ENCODE measurements at places on chromosomes 5 and 9.

DNA sequence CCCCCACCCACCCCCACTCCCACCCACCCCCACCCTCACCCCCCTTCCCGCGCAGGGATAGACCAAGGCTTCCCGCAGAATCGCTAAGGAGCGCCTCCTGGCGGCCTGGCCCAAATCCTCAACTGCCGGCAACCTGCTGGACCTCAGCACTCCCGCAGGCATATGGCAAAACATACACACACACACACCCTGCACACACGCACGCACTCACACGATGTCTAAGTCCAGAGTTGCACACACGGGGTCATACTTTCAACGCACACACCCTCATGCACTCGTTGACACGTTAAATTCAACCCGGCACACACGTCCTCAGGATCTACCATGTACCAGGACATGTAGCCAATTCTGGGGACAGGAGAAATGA, 1.7 kb downstream of the CPLX2 start:
- DNase-seq = no peak

- no peak for DNase-seq
Measured at GRCh38 chr9:2765250-2765880, 48.1 kb downstream of the KCNV2 start.

GRCh38 chr5:42467981-42468524, 44.8 kb downstream of the GHR start:
- no peak for DNase-seq

DNA sequence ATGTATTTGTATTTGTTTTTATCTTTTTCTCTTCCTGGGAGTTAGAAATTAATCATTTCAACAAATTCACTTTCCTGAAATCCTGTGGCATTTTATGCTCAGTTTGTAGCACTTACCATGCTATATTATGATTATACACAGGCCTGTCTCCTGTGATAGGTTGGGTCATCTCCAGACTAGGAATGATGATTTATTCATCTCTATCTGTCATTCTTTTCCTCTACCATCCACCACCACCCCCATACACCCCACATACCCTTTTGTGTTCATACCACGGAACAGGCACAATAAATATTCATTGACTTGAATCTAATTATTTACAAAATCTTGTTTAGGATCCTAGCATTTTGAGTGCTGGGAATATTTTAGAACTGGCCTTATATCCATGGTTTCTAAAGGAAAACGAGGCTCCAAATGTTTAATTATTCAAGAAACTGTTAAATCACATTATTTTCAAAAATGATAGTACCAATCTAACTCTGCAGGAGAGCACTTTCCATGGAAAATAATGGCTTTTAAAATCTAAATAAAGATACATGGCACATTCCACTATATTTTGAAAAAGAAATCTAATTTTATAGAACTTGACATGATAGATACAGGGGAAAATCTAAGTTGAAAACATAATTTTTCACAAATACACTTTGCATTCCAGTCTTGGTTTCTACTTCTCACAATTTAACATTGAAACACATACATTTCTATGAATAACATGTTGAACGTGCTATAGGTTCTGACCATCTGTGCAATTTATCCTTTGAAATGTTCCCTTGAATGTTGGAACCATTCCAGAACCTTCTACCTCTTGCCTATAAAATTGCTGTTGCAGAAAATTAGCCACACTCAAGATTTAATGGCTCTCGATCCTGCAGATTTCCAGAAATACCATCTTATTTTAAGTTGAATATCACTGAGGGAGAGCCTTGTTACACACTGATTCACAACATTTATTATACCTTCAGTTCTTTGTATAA, 89.3 kb downstream of the STARD4 start:
- DNase-seq = no peak

DNA sequence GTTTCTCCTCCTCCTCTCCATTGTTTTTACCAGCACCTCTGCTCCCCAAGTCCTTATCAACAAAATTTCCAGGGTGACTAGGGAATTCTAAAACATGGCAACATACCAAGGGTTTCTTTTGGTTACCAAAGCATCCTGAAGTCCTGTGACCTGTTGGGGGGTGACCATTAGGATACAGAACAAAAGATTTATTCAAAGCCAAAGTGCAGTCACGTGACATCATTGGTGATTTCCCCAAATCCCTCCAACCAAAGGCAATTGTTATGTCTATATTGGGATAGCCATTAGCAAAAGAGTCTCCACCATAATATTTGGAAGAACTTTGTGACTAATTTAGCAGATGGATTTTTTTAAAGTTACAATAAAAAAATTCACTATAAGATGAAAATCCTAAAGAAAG, 168.4 kb downstream of the TRPM6 start:
- no peak for DNase-seq

- no peak for DNase-seq
Measured at GRCh38 chr5:131142970-131143617, 22.0 kb downstream of the HINT1 start.

DNA sequence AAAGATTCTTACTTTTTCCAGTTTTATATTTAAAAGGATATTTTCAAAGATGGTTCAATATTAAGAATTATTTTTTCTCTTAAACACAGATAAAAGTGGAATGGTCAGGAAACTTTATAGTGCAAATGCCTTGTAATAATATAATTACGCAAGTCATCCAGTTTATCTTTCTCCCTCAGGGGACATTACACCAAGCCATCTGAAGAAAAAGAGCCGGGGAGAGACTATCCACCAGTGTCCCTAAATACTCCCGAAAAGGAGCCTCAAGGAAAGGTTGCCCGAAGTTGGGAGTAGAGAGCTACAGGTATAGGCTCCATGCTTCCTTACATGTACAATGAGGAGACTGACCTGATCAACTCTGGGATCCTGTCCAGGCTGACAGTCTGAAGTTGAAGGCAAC, 101.1 kb downstream of the SERINC5 start:
- no peak for DNase-seq

All from B cell (primary cell).